Uterus (tissue), 4 donors: ENCODE measurements at places on chromosomes 7 and 10. TPM values are rescaled to one million over a fixed set of nuclear protein-coding genes. Genes with fewer than 3 reads are reported as not detected.

SGCE gene
- total RNA-seq = 166 TPM

ZNF746 gene
- total RNA-seq = 23.4 TPM

DNA sequence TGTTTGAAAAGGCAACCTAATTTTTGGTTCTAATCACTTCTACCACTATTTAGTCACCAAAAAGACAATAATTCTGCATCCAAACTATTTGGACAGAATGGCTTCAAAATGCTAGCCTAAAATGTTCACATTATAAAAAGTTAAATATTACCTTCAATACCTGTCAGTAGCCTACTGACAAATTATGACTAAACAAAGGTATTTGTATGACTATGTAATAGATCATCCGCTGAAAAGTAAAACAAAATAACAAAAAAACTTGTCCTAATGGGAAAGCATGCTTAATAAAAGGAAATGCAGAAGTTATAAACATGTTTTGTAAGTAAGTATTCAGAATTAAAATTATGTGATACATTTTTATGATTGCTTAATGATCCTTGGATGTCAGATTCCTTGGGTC lies 36.6 kb downstream of the CD36 start:
- no peak for DNase-seq

- DNase-seq = no peak
Observed at GRCh38 chr7:117011419-117012260, 58.3 kb downstream of the ST7 start.

DNA sequence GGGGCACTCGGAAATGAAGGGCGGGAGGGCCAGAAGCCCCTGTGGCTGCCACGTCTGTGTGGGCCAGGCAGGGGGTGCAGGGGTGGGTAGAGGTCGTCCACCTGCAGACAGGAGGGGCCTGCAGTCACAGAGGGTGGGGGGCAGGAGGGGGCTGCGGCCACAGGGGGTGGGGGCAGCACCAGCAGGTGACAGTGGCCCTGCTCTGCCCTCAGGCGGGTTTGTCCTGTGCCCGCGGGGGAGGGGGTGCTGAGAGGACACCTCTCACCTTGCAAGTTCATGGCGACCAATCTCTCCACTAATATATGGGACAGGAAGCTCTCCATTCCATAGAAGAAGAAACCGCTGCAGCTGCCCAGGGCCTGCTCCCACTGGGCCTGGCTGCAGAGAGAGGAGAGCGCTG lies 26.6 kb upstream of the NKX6-2 start:
- no peak for DNase-seq
